ENCODE measurements at places on chromosomes 7 and 10.
A peak's percentile ranks its signal among the peaks of the same experiment; 100 is the strongest.

DNA sequence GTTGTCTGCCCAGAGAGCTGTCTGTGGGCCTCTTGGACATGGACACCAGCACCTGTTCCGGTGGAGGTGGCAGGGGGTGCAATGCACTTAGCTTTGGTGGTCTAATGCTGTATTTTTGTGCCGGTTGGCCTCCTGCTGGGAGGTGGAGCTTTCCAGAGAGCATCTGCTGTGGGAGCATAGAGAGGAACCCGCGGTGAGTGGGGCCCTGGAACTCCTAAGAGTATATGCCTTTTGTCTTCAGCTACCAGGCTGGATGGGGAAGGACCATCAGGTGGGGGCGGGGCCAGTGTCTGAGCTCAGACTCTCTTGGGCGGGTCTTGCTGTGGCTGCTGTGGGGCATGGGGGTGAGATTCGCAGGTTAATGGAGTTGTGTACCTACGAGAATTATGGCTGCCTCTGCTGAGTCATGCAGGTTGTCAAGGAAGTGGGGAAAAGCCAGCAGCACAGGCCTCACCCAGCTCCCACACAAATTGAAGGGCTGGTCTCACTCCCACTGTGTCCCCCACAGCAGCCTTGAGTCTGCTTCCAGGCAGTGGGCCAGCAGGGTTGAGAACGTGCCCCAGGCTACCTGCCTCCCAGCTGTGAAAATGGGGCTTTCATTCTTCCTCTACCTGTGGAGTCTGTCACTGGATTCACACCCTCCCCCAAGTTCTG lies 29.0 kb downstream of the JAKMIP3 start:
- DNase-seq: no peak

DNA sequence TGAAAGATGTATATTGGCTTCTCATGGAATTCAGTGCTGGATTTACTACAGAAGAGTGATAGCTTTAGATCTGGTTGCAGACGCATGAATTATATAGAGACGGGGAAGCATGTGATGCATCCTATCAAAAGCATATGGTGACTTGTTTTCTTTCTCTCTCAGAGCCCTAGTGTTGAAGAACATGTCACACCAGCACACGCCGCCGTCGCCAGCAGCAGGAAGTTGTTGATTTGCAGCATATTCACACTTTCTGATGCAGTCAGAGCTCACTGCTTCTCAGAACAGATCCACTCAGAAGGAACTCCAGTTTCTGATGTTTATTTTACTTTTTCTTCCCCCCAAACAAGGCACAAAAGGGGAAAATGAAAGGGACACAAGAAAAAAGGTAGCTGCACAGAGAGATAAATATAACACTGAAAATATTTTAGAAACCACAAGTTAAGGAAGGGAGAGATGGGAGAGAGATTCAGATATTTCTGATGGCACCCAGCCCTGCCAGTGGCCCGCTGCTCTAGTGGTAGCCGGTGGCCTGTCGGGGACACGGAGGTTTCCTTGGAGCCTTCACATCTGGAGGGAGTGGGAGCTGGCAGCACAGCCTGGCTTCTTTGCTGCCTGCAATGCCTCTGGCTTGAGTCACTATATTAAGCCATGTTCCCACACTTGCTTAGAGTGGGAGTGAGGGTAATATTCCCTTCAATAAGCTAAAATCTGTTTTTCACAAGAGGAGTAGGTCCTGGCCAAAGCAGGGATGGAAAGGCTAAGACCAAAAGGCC lies 123.2 kb downstream of the NRP1 start:
- peak; percentile 16 for DNase-seq

GRCh38 chr7:19489162-19489820 lies 219.5 kb downstream of the POLR1F start:
- no peak for DNase-seq

DNA sequence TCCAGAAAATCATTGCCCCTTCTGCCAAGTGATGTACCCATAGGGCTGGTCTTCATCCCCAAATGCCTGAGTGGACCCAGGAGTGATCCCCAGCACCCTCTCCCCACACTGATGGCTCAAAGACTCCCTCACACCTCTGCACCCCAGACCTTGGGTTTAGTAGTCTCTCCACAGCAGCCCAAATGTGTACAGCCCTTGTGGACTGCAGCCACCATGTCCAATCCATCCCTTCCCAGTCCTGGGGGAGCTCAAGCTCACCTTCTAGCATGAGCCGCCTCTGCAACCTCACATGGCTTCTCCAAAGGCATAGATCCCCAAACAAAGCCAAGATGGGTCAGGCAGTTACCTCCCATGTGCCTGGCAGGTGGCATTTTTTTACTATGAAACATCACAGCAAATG lies 50.1 kb downstream of the PRLHR start:
- no peak for DNase-seq

- DNase-seq: no peak
Measured at GRCh38 chr10:48404646-48405045, 98.2 kb downstream of the MAPK8 start.

DNA sequence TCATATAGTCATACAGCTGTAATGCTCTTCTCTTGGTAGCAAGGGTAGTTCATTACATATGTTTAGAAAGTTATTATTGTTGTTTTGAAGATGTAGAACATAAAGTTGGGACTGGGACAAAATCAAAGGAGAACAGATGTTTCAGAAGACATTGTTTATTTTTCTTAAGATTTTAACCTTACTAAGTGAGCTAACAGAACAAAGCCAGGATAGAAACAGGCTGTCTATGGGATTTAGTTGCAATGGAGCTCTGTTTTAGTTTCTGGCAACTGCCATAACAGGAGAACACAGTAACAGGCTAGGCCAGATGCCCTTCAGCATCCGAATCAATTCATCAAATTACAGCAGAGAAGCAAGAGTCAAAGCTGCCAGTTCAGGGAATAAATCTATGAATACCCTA lies 382.4 kb downstream of the ARL4A start:
- no peak for DNase-seq

Data from stimulated activated CD4-positive, alpha-beta T cell treated with anti-CD3 and anti-CD28 coated beads, Interleukin-15, amount 100 ng/mL, for 24 hours (primary cell).